ENCODE measurements at places on chromosomes 7 and 10.

DNA sequence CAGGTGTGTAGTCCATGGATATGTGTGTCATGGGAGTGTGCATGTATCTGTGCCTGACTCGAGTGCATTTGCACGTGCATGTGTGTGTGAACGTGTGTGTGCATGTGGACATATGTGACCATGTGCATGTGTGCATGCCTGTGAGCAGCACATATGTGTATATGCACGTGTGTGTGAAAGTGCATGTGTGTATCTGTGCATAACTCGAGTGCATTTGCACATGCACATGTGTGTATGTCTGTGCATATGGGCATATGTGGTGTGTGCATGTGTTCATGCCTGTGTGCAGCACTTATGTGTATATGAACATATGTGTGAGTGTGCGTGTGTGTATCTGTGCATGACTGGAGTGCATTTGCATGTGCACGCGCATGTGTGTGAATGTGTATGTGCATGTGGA is 35.2 kb upstream of the GNA12 start:
- no peak for DNase-seq

DNA sequence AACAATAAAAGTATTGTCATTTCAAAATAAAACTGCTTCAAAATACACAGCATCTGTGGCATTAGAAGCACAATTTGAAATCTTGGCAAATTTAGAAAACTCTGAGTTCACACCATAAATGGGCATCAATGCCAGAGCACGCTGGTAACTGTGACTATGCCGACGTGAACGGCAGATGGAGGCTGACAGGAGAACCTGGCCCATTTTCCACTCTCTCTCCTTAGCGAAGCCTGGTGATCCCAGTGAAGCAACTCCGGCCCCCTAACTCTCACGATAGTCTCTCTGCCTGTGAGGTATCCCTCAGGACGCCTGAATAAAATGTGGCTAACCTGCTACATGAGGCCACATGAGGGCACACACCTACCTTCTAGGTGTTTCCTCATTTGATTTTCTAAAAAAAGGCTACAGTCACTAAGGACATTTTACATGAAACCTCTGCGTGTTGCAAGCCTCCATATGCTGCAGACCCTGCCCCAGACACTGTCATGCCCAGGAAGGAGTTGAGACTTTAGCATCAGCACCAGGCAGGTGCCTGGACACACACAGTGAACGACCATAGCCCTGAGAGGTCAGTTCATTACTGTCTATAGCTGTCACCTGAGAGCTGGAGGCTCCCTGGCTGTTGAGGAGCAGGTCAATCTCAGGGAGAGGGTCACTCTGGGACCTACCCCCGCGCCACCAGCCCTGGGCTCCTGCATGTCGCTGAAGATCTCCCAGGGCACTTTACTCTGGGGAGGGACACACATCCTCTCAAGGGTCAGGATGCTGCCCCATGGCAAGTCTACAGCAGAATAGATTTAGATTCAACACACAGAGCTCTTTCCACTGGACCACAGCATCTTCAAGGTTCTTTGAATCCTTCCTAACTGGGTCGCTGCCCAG is 62.9 kb upstream of the CAMK2B start:
- DNase-seq: no peak

DNA sequence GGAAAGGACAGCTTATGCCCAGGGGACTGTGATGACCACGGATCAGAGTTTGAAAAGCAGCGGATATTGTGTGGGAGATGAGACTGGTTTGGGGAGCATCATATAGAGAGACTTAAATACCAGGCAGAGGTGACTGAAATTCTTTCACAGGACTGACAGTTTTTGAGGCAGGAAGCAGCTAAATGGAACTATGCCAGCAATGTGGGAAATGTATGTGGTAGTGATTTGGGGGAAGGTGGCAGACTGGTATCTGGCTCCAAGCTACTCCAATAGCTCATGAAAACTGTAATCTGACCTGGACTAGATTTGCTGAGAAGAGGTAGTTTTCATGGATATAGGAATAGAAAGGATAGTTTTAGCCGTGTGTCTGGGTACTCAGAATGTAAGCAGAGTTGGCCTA is 592.6 kb downstream of the REEP3 start:
- peak; percentile 2 for DNase-seq

- DNase-seq: no peak
These were observed 37.4 kb upstream of the CDK6 start for GRCh38 chr7:92873776-92874175.

DNA sequence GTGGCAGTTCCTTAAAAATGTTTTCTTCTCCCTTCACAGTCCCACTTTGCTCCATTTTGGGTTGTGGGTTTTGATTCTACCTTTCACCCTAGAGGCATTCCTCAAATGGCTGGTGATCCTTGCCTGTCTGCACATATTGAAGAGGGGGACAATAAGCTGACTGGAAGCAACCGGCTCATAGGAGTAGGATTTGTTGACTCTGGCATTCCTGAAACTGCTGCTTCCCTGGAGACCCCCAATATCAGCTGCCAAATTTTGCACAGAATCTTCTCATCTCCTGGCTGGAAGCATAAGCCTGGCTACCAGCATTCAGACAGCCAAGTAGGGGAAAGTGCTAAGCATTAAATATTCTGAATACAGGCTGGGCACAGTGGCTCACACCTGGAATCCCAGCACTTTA is 53.7 kb downstream of the KIF5B start:
- no peak for DNase-seq

DNA sequence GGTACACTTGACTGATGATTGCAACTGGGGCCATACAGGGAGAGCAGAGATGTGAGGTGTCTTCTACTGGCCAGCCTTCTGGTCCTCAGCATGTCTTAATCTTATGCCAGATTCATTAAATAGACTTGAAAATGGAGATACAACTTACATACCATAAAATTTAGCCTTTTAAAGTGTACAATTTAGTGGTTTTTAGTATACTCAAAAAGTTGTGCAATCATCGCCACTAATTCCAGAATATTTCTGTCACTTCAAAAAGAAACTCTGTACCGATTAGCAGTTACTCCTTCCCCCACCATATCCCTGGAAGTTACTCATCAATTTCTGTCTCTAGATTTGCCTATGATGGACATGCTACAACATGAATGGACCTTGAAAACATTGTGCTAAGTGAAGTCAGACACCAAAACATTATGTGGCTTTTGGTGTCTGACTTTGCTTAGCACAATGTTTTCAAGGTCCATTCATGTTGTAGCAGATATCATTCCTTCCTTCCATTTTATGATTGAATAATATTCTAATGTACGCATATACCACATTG is 53.0 kb downstream of the SH2D4B start:
- DNase-seq: no peak

GRCh38 chr7:98418271-98418635 is 17.4 kb upstream of the BAIAP2L1 start:
- DNase-seq: no peak

Data from SW480 (cell line).